Spinal cord (tissue), 10 donors: ENCODE measurements at places on chromosomes 1 and 21. TPM values are rescaled to one million over a fixed set of nuclear protein-coding genes. Genes with fewer than 3 reads are reported as not detected.

DNA sequence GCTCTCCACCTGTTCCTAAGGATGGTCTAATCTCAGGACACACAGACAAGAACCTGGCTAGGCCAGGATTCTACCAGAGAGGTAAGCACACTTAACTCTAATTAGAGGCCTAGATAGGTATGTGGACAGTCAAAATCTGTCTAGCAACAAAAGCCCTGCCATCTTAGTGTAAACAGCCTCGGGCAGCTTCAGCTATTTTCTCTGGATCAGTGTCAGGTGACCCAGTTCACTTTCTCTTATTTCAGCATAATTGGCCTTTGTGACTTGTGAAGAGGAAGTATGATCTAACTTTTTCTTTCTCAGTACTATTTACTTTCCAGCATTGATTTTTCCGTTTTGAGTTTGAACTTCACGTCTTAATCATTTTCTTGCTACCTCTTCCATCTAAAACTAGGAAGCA is 217.7 kb downstream of the CRB1 start:
- no peak for DNase-seq

Gene BCAR3
- 10.4 TPM for total RNA-seq

GRCh38 chr1:173445164-173445563 is 32.0 kb upstream of the PRDX6 start:
- DNase-seq, result no peak

Gene TNFRSF9
- 0.10 TPM for total RNA-seq

DNA sequence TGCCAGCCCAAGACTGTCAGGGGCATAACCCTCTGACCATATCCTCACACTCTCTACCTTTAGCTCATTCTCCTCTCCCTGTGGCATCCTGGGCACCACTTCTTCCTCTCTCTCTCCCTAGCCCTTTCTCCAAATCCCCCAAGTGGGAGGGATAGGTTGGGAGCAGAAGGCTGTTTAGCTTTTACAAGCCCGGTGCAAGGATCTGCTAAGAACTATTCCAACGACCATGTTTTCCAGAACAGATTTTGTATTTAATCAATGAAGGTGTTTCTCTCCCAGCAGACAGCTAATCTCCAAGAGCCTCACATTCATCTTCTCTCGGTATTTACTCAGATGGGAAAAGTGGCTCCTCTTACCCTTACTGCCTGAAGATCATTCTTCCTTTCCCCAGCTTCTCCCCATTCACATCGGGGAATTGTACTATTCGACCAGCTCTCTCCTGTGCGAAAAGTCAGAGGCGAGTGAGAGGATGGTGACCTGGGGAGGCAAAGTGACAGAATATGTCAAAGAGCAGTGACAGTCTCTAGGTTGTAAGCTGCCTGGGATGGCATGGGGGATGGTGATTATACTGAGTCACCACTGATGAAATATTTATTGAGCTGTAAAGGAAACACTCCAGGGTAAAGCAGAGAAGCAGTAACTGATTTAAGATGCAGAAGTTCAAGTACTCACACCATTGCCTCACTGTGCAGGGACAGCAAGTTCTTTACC is 47.0 kb upstream of the RBM15 start:
- peak; percentile 43 for DNase-seq

GRCh38 chr1:99700020-99700419 is 54.1 kb downstream of the PALMD start:
- DNase-seq, result no peak

GRCh38 chr1:217535601-217536377 is 95.1 kb downstream of the GPATCH2 start:
- DNase-seq, result no peak

DNA sequence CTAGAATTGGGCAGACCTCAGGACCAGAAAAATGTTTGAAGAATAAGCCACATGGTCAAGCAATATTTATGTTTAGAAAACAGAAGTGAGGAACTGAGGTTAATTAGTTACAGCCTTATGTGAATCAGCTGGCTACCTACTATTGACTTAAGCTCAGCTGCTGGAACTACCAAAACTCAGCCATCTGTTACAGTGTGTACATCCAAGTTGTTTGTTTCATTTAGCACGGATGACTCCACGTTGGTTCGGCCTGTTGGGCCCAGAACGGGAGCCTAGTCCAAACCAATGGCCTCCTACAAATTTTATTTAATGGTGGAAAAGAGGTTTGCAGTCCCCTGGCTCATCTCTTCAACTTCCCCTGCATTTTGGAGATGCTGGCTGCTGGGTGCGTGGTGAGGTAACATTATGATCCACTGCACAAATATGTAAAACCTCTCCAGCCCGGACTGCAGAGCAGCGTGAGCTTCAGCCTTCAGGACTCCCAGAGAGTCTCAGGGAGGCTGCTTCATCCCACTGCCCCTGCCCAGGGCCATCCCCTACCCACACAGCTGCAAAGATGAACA is 143.4 kb downstream of the ZZZ3 start:
- DNase-seq, result no peak

- DNase-seq, result no peak
Observed at GRCh38 chr1:70168283-70168682, 37.1 kb downstream of the LRRC40 start.

Gene CGN
- total RNA-seq, result 4.1 TPM

Gene LINGO4
- 2.0 TPM for total RNA-seq

Gene MUTYH
- 36.5 TPM for total RNA-seq

DNA sequence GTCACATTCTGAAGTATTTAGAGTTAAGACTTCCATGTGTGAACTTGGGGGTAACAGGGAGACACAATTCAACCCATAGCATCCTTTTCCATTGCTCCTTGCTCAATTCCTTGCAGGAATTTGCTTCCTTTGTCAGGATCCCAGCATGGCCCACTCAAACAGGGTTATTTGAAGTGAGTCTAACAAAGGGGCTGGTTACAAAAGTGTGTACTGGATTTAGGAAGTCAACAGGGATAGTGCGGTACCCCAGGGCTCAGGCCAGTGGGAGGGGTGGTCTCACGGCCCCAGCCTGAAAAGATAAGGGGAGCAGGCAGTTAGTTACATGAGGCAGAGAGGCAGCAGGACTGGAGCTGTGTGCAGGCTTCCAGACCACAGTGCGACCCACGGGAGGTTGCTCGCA is 14.4 kb downstream of the LRRC38 start:
- DNase-seq, result no peak

DNA sequence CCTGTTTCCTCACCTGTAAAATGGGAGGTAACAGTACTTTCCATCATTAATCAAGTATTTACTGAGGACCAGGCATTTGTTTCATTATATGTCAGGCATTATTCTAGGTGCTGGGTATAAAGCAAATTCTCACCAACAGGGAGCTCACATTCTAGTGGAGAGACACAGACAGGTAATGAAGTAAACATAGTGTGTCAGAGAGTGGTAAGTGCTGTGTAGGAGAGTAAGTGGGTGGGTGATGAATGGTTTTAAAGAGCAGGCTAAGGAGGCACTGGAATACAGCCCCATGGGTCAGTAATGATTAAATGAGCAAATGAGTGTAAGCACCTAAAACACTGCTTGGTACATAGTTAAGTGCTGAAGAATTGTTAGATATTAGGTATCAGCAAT is 60.4 kb downstream of the DNTTIP2 start:
- DNase-seq, result no peak

Gene KRTAP12-2
- total RNA-seq, result not detected

Gene OR2L3
- 0.11 TPM for total RNA-seq

DNA sequence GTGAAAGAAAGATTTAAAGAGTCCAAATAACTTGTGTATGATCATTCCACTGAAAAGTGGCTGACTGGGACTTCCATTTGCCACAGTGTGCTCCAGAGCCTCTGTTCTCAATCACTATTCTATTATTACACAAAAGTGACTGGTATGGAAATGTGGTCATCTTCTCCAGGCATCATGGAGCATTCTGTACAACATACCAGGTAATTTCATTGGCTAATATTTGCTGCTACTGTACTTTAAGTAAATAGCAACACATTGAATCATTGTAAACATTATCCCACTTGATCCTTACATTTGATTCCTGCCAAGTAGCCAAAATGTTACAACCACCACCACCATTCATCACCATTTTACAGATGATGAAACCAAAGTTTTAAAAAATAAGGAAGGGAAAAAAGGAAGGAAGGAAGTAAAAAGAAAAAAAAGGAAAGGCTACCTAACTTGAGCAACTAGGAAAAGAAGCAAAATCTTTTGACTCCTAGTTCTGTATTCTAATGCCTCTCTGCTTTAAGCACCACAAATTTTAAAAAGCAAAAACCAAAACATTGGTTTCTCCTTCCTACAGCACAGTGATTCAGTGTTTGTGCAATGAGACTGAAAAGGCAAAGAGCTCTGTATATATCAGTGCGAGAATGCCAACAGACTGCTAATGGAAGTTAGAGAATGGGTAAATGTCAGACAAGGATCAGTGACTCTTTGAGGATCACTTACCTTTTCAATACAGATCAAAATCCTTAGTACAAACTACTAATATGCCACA is 361.4 kb upstream of the PTBP2 start:
- no peak for DNase-seq

DNA sequence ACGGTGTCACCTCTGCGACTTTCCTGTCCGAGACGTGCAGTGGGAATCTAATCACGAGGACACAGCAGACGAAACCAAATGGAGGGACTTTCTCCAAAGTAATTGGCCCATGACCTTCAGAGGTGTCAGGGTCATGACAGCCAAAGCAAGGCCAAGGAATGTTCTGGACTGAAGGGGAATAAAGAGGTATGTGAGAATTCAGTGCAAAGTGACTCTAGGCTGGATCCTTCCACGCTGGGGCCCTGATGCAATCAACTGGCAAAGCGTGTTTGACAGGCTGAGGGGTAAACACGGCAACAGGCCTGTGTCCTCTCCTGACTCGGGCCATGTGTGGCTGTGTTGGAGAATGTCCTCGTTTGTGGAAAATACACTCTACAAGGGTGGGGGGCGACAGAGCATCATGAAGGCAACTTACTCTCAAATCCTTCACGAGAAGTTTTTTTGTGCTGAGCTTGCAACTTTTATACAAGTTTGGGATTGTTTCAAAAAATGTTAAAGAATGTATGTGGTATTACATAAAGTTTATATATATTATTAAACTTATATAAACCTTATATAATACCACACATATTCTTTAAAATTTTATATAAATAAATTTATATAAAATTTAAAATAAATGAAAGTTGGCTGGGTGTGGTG is 1.7 kb downstream of the CFAP74 start:
- no peak for DNase-seq

DNA sequence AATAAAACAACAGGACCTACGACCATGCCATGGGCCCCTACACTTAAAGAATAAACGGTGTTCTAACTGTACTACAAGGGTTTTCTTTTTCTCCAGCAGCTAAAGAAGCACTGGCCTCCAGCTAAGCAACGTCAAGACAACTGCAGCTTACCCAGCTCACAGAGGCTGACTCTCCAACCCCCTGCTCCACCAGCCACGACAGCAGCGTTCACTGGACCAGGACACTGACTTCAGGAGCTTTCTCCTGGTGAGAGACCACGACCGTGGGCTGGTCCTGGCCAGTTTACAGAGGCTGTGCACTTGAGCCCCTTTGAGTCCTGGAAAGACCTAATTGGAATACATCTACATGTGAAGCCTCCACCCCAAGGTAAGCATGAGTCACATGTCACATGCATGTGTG is 39.4 kb downstream of the WNT9A start:
- DNase-seq, result no peak

Gene KCNAB2
- total RNA-seq, result 46.0 TPM

Gene TMEM269
- 0.30 TPM for total RNA-seq

Gene PAQR6
- total RNA-seq, result 42.6 TPM

DNA sequence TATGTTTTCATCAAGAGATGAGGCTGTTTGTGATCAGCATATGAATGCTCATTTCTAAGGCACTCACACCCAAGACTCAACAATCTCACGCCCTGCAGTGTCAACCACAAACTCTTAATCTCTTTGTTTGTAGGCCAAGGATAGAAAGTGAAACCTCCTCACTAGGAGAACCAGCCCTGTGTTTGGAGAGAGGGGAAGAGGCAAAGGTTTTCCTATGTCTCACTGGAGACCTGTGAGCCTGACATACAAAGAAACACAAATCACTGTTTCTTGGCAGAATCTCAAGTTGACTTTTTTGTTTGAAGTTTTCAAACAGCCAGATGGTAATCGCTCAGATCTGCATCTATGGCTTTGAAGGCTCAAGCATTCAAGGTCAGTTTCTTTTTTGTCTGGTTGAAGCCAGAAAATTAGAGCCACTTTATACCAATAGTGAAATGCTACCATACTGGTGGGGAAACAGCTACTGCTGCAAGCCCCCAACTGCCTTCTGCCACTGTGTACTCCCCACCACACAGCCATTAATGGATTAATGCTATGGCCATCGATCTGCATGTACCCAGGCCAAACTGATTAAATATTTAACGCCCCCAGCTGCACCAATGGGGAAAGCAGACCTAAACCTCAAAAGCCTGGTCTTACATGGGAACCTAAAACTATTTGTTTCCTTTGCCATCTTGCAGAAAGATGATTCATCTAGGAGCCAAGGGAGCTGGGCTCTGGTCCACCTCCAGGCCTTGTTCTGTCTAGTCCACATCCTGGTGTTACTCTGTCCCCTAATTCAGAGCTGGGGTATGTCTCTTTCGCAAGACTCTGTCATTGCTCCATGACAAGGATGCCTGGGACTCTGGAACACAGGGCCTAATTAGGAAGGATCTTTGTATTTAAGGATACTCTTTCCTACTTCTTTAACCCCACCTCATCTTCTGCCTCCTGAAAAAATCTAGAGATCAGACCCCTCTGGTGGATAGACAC is 16.3 kb downstream of the PDZK1 start:
- no peak for DNase-seq

GRCh38 chr1:228900099-228900885 is 165.0 kb downstream of the RHOU start:
- no peak for DNase-seq

Gene ADGRL4
- total RNA-seq, result 11.8 TPM
